ENCODE measurements at places on chromosomes 5 and 9.

GRCh38 chr9:69549310-69550202 lies 122.6 kb downstream of the APBA1 start:
- DNase-seq, result no peak

DNA sequence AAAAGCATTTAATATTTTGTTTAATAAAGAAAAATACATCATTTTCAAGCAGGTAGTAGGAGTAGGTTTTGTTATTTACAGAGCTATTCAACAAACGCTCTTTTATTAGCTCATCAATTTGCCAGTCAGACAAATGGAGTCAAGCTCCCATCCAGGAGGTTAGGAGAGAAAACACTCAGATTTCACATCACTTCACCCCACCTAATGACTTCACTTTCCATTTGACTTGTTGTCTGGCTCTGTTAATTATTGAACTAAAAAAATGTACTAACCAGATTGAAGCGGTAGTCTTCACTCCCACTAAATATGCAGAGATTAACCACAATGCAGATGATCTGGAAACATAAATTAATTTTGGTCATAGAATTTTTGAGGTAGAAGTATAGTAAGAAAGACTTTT lies 193.6 kb upstream of the VCAN start:
- DNase-seq, result no peak

DNA sequence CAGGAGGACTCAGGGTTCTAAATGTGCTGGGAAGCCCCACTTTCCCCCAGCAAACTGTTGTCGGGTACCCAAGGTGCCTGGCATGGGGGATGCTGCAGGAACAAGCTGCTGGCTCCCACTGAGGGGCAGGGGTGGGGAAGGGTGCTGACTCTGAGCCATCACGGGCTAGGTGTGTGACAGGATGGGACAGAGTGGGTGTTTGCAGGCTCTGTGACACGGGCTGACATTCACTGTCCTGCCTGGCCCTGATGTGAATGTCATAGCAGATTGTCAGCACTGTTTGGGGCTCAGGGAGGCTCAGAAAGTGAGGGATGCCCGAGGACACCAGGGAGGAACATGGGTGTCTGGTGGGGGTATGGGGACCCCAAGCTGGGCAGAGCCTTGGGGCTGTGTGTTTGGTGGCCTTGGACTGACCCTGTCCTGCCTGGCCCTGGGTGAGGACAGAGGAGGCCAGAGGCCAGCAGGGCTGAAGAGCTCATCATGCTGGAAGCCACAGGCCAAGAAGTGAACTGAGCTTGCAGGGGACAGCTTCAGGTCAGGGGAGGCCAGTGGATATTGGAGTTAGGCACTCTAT lies 20.6 kb downstream of the WNK2 start:
- DNase-seq, result no peak

- DNase-seq, result no peak
Measured at GRCh38 chr9:136900988-136901515, 14.7 kb downstream of the TRAF2 start.

DNA sequence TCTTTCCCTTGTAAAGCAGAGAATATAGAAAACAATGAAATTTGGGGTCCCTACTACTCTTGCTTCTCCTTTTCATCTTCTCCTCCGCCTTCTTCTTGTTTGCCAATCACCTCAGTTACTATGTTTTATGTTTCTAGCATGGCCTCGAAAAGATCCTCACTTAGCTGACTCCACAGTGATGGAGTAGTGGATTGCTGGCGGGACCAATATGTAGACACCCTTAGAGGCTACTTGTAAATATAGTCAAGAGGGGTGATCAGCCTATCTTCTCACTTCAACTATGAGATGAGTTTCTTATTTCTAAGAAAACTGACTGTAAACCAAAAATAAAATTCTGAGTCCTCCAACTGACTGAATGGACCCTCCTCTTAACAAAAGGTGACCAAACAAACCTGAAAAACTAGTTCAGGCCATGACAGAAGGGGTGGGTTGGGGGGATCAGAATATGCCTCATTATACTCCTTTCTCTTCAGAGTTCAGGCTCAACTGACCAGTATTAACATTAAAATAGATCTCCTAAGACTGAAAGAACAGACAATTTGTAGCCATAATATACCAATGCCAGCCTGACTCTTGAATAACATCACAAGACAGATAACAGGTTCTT lies 829.0 kb downstream of the TLE4 start:
- no peak for DNase-seq

GRCh38 chr9:114395334-114395617 lies 7.5 kb upstream of the AKNA start:
- DNase-seq, result no peak

- DNase-seq, result no peak
Measured at GRCh38 chr5:90916947-90917800, 358.6 kb downstream of the ADGRV1 start.

GRCh38 chr9:63859475-63860215 lies 1425.4 kb downstream of the FOXD4L5 start:
- no peak for DNase-seq

GRCh38 chr5:149322518-149322917 lies 22.8 kb upstream of the GRPEL2 start:
- DNase-seq, result no peak

DNA sequence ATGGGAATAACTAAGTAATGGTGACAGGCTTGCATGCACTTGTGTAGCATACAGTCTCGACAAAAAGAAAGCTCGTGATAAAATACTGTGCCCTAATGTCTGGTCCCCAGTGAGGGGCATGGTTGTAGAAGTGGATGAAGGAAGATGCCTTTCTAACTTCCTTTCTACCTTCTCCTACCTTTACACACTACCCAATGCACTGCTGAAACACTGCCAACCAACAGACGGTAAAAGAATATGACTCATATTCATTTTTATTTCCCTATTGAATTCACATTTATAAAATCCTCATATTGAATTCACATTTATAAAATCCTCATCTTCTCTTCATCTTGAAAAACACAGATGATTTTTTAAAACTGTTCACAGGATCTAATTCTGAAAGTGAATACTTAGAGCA lies 223.0 kb downstream of the PJA2 start:
- no peak for DNase-seq

DNA sequence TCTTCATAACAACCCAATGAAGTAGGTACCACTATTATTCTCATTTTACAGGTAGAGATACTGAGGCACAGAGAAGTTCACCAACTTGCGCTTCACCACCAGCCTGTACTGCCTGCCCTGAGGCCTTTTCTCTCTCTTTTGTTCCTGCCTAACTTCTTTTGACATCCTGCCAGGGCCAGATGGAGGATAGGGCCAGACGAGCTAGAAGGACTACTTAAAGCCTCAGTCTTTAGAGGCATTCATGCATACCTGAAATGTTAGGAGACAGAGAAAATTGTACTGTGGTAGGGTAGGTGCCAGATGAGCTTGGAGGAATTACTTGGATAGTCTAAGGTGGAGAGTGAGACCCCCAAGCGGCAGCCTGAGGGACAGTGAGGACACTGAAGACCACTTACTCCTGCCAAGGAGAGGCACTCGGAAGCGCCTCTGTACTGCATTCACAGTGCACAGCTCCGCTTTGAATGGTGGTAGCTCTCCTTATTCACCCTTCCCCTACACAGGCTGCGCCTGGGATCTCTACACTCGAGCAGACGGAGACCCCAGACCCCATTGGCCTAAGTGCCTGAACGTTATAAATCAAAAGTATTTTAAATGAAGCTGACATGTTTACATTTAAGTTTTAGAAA lies 6.2 kb upstream of the ORM1 start:
- DNase-seq, result no peak

DNA sequence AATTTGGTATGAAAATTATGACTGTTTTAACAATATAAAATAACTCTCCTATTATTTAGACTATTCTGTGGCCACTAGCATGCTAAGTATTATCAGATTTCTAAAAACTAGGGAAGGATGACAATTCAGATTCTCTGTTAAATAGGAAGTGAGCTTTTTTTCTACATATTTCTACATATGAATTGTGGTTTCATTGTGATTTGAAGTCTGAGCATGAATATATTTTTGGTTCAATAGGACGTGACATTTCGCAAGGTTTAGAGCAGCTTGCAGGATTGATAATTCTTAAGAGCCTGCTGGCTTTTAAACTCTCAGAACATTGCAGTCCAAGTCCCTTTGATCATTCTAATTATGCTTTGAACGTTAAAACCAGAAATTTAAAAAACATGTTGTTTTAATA lies 82.9 kb downstream of the ADGRV1 start:
- DNase-seq, result no peak

DNA sequence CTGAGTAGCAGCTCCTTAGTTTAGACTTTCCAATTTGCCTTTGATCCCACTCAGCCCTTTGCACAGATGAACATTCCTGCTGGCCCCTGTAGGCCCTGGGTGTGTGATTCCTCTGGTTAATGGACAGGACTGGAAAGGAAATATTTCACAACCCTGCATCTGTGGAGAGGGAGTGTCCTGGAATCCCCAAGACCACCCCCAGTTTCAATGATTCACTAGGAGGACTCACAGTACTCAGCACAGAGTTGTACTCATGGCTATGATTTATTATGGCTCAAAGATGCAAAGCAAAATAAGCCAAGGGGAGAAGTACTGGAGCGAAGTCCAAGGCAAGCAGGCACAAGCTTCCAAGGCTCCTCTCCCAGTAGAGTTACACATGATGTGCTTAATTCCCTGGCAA lies 42.4 kb upstream of the TJP2 start:
- no peak for DNase-seq

DNA sequence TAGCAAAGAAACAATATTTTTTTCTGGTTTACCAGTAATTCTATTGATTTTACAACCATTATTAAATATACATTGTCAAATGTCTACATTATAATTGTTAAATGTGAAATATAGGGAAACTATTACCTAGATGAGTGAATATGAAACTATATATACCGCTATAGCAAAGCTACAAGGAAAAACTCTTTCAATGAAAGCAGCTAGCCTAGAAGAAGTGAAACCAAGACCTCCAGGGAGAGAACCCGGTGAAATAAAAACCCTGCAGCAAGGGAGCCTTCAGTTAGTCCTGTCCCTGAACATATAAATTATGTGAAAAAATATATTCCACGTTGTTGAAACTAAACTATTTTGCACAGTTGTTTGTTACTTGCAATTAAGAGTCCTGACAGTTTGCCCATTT lies 913.1 kb downstream of the EFNA5 start:
- no peak for DNase-seq

DNA sequence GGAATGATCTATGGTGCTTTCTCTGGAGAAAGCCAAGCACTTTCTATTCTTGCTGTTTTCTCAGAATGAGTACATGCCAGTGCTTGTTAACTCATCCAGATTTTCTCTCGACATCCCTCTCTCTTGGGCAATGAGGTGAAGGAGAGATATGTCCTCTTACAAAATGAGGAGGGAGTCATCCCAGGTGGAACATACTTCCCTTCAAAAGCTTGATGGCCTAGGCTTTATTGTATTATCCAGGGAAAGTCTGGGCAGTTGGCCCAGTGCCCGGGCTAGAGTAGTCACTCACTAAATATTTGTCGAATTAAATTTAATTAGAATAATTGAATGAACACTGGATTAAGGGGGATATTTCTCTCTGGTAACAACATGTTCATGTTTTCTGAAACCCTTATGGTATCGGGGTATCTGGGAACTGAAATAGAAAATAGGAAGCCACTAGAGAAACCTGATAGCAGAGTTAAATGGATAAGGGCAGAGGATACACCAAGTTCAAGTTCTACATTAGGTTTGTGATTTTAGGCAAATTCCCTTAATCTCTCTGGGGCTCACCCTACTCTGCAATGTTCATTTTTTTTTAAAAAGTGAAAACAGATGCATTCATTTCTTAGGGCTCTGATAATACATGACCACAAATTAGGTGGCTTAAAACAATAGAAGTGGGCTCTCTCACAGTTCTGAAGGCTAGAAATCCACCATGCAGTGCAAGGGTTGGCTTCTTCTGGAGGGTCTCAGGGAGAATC lies 99.6 kb downstream of the LIFR start:
- no peak for DNase-seq

GRCh38 chr5:121963392-121963791 lies 1.6 kb downstream of the SRFBP1 start:
- DNase-seq, result no peak

DNA sequence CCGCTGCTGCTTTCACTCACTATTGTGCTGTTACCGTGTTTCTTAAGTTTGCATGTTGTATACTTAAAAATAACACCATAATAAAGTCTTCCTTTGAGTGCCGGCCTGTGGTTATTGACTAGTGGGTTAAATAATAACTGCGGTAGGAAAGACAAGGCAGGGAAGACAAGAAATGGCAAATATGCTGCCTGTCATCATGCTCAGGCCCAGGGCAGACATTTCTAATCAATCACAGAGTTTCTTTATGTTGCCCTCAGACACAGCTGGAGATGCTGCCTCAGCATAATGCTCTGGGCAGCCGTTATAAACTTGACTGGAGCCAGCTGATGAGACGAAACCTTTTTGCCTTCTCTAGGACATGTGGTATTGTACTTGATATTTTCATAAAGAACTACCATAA lies 215.0 kb downstream of the GAPVD1 start:
- DNase-seq, result no peak

- no peak for DNase-seq
Measured at GRCh38 chr5:172853355-172853975, 19.4 kb downstream of the ERGIC1 start.

- no peak for DNase-seq
Measured at GRCh38 chr5:91119981-91120850, 262.9 kb downstream of the ARRDC3 start.

DNA sequence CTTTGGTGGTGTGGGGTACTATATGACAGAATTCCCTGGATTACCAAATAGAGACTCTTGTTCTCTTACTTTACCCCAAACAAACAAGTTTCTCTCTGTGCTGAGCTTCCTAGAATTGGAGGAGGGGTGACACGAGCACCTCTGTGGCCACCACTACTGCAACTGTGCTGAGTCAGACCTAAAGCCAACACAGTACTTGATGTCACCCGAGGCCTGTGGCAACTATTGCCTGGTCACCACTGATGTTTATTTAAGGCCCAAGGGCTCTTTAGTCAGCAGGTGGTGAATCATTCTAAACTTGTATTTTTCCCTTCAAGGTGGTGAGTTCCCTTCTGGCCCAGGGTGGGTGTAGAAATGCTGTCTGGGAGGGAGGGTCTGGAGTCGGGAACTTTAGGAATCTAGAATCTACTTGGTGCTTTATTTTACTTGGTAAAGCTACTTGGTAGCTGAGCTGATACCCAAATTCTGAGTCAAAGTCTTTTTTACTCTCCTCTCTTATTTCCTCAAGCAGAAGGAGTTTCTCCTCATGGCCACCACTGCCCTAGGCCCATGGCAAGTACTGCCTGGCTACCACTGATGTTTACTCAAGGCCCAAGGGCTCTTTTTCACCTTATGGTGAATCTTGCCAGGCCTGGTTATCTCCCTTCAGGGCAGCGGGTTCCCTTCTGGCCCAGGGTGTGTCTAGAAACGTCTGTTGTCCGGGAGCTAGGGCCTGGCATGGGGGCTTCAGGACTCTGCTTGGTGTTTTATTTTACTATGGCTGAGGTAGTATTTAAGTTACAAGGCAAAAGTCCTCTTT lies 9.8 kb downstream of the LURAP1L start:
- DNase-seq, result no peak
